ENCODE measurements at places on chromosomes 12 and 14. TPM values are rescaled to one million over a fixed set of nuclear protein-coding genes. Genes with fewer than 3 reads are reported as not detected.

The SLC6A15 gene
- 0.24 TPM for total RNA-seq

The ADGRD1 gene
- total RNA-seq = not detected

DNA sequence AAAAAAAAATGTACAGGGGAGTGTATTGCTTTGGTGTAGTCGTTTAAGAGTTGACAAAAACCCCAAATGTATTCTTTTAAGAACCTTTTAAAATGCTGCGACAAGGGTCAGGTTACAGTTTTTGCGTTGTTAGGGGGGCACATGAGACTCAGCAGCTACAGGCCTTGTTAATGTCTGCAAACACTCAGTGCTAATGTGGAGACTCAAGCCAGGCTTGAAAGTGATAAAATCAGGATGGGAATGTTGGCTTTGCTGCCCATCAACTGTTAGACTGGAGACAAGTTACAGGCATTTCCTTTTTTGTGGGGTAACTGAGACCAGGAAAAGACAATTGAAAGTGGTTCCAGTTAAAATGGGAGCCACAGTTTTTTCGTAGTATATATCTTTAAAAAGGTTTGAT lies 84.8 kb downstream of the PRKCH start:
- DNase-seq = no peak

- no peak for DNase-seq
These were observed 9.9 kb upstream of the SLC6A12 start for GRCh38 chr12:223841-224240.

DNA sequence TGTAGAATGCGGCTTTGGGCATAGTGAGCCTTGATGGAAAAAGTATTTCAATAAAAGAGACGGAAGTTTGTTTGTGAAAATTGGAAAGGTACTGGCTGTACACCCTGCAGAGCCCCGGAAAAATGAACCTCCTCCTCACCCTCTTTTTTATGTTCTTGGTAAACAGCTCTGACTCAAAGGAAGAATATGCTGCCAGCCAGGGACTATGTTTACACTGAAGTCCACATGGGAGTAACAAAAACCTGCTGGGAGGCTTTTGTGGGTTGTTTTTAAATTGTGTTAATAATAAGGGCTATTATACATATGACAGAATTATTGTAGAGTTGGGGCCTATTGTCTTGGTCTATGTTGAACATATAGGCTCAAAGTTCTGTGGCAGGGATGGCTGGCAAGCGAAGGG lies 70.7 kb downstream of the TTC8 start:
- DNase-seq = no peak

- DNase-seq = no peak
These were observed 31.2 kb upstream of the STK38L start for GRCh38 chr12:27212861-27213260.

- no peak for DNase-seq
These were observed 1.1 kb downstream of the MED6 start for GRCh38 chr14:70599345-70599744.

Data from endothelial cell of umbilical vein (primary cell).